ENCODE measurements at places on chromosomes 16 and 17. TPM values are rescaled to one million over a fixed set of nuclear protein-coding genes. Genes with fewer than 3 reads are reported as not detected.

The CA7 gene
- total RNA-seq: not detected

The FN3K gene
- 9.1 TPM for total RNA-seq

The WFIKKN1 gene
- total RNA-seq: 0.17 TPM

The SEZ6 gene
- total RNA-seq: not detected

The SMPD3 gene
- 0.10 TPM for total RNA-seq

The KRT33A gene
- not detected for total RNA-seq

The KCNG4 gene
- not detected for total RNA-seq

The SLC6A2 gene
- total RNA-seq: not detected

The PIK3R5 gene
- total RNA-seq: not detected

The DCTPP1 gene
- 144 TPM for total RNA-seq

The HBA2 gene
- 0.55 TPM for total RNA-seq

The HSD17B1 gene
- total RNA-seq: 1.1 TPM
